ENCODE measurements at places on chromosomes 11 and 22. TPM values are rescaled to one million over a fixed set of nuclear protein-coding genes. Genes with fewer than 3 reads are reported as not detected.

Gene OTOG
- not detected for total RNA-seq

Gene GSTT2B
- 0.35 TPM for total RNA-seq

Gene KCTD14
- 1.6 TPM for total RNA-seq

Gene EMSY
- 12.0 TPM for total RNA-seq

Gene MUC5AC
- 2.9 TPM for total RNA-seq

Gene CSNK2A3
- total RNA-seq, result 1.9 TPM

Gene C11orf98
- 131 TPM for total RNA-seq

Gene ACRV1
- not detected for total RNA-seq

Gene THRSP
- total RNA-seq, result not detected

Gene CD3D
- not detected for total RNA-seq

Gene C11orf16
- not detected for total RNA-seq

Gene CRYBA4
- not detected for total RNA-seq

Gene PKDREJ
- not detected for total RNA-seq

Gene CATSPER1
- 0.95 TPM for total RNA-seq

Gene DGAT2
- 1.4 TPM for total RNA-seq

Gene IL17REL
- 0.05 TPM for total RNA-seq

Gene NTM
- total RNA-seq, result not detected

Gene MCHR1
- not detected for total RNA-seq

Gene IFITM10
- total RNA-seq, result 1.1 TPM

Gene KRTAP5-8
- total RNA-seq, result not detected

Gene CD3E
- total RNA-seq, result not detected

Gene RFPL2
- total RNA-seq, result 0.11 TPM

Gene MPEG1
- total RNA-seq, result not detected

Gene OR52I2
- not detected for total RNA-seq

Gene CELSR1
- 32.8 TPM for total RNA-seq

Gene APOL1
- total RNA-seq, result 14.7 TPM

Gene OR52E6
- total RNA-seq, result not detected

Gene RASGRP2
- total RNA-seq, result 1.8 TPM

Gene UPK3A
- total RNA-seq, result not detected

Gene CALCA
- total RNA-seq, result not detected

Gene NEFH
- total RNA-seq, result 0.12 TPM

Gene IZUMO1R
- not detected for total RNA-seq
